ENCODE measurements at places on chromosomes 4 and X. TPM values are rescaled to one million over a fixed set of nuclear protein-coding genes. Genes with fewer than 3 reads are reported as not detected.

Gene TMEM187
- 10.3 TPM for total RNA-seq

DNA sequence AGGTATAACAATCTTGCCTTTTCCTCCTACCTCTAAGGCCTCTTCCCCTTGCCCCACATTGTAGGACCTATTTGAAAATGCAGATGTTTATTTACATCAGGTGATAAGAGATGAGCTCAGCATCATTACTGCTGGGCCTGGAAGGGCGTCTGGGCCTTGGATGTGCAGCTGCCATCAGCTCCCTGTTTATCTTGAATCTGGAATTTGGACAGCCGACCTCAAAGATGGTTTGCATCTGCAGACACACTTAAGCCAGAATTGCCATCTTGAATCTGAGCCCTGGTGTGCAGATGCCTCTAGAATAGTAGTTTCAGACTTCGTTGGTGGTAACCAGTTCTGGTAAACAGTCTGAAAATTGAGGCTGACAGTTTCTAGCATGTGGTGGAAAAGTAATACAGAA is 59.0 kb downstream of the FAM193A start:
- no peak for DNase-seq

Gene PHOX2B
- total RNA-seq, result not detected

Gene GABRG1
- total RNA-seq, result 1.4 TPM

DNA sequence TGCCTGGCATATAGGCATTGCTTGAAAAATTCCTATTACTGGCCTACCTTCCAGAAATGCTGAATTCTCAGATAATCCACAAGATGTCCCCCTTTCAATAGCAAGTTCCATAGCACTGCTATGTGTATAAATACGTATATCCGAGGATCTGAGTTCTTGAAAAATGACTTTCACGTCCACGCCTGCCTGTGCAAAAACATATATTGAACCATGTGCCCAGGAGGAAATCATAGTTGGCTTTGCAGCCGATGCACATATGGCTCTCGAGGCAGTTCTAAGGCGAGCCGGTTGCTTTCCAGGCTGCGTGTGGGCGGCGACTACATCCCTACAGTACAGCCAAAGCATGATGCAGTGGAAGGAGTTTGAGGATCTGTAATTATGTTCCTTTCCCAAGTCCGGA is 55.4 kb upstream of the ESX1 start:
- no peak for DNase-seq

Gene ARMCX4
- 34.1 TPM for total RNA-seq

DNA sequence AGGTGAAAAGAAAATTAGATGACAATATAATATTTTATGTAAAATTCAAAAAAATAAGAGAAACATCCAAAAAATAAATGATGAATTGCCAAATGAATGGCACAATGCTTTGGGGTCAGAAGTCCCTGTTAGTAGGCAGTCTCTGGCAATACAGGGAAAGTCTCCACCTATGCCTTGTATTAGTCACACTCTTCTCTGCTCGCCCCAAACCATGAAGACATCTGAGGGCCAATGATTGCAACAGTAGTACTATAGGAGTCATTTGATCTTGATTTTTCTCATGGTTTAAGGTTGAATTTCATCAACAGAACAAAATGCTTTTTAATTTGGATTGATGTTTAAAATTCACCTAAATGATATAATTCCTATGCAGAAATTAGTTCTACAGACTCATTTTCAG is 3.9 kb upstream of the PRSS12 start:
- DNase-seq, result no peak

DNA sequence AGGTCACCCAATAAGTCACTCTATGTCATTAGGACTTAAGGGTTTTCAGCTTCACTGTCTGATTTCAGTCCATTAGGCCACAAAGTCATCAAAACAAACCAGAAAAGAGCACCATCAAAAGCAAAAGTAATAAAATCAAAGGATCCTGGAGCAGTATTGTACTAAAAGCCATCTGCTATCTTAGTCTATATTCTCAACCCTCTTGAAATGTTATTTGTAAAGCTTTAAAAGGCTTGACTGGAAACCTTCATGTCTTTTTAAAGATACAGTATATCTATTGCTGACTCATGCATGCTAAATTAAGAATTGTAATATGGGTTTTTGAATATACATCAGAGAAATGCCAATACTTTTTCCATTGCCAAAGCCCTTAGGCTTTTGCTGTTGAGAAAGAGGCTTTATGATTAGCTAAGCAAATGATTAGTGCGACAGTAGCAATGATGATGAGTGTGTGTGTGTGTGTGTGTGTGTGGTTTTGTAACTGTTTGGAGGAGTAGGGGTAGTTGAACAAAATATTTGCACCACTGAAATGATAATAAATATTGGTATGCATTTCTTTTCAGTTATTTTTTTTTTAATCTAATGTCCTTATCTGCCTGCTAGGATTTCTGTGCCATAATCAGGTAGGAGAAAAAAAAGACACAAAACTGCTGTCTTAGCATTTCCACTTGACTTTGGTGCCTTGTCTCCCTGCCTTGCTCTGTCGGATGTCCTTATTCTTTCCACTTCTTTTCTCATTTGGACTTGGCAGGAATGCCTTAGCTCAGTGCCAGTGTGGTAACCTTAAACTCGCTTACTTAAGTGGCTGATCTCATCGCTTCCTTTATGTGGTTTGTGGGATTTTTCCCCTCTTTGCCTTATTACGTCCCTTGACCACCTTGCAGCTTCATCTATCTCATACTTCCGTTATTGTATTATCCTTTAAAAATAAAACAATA is 119.7 kb downstream of the PCDH7 start:
- no peak for DNase-seq

Gene TBX22
- not detected for total RNA-seq

- no peak for DNase-seq
Observed at GRCh38 chrX:39507617-39508299, 590.0 kb downstream of the BCOR start.

DNA sequence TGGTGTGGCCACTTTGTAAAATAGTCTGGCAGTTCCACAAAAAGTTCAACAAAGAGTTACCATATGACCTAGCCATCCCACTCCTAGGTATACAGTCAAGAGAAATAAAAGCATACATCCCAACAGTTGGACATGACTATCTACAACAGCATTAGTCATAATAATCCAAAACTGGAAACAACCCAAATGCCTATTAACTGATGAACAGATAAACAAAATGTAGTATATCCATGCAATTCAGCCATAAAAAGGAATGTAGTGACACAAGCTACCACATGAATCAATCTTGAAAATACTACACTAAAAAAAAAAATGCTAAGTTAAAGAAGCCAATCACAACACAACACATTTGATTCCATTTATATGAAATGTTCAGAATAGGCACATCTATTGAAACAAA is 16.1 kb downstream of the MED14 start:
- no peak for DNase-seq

GRCh38 chr4:158422546-158422945 is 99.1 kb upstream of the RXFP1 start:
- DNase-seq, result no peak

DNA sequence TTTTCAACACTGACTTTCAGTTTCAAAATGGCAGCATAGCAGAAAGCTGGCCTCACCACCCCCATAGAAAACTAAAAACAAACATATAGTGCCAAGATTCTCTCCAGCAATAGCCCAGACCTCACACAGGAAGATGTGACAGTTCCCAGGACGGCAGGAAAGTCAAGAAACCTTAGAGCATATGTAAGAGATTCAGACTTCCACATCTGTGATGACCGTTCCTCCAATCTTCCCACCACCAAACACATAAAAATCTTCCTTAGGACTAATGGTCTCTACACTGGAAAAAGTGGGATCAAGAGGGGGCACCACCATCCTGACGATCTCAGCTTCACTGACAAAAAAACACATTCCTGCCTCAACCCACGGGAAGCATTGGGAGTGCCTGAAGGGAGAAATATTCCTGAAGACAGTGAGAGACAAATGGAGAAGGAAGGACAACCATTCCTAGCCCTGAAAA is 134.1 kb upstream of the CPXCR1 start:
- no peak for DNase-seq

Gene FAM9B
- total RNA-seq, result not detected

DNA sequence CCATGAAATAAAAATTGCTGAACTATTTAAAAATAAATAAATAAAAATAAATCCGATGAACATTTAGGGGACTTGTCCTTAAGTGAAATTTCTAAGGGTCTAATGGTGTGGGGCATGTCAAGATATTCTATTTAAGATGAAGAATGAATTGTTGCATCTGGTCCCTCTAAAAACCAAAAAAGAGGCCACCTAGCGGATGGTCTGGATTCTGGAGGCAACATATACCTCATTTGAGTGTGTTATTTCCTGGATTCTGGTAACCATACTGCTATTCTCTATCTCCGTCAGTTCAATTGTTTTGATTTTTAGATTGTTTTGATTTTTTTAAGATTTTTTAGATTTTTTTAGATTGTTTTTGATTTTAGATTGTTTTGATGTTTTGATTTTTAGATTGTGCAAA is 28.3 kb downstream of the AGTR2 start:
- no peak for DNase-seq

Gene SLC38A5
- total RNA-seq, result 9.7 TPM

Gene BCORL1
- 25.1 TPM for total RNA-seq

DNA sequence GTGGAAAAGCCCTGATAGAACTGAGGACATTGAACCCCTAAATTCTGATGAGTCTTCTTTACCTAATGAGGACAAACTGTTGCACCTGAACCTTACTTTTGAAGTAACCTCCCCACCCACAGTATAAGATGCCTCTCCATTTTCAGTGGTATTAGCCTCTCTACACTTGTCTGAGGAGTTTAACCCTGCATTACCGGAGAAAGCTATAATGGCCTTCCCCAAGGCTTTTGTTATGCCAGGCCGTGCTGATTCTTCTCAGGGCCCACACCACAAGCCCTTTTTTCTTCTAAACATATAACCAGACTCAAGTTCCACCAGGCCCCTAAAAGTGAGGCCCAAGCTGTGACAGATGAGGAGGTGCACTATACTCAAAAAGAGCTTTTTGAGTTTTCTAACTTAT is 345.8 kb upstream of the GRID2 start:
- DNase-seq, result no peak

Gene BEND2
- not detected for total RNA-seq

DNA sequence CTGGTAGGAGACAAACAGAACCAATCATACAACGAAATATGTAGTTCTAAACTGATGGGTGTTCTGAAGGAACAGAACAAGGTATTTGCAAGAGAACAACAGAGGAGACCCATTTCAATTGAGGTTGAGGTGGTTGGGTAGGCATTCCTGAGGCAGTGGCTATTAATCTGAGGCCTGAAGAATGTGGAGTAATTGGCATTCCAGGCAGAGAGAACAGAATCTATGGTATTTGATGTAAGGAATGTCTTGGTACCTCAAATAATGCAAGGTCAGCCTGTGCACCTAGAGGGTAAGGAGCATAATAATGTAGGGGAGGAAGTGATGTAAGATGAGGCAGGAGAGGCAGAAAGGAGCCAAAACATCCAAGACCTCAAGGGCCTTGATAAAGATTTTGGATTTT is 109.5 kb upstream of the TEX13C start:
- DNase-seq, result no peak

- DNase-seq, result no peak
Observed at GRCh38 chr4:145679991-145680455, at the start of gene C4orf51. Gene C4orf51 (plus strand): TSS chr4:145680146. CDS start chr4:145680204, 58 bp downstream.

GRCh38 chr4:118417325-118417724 is 64.5 kb upstream of the PRSS12 start:
- DNase-seq, result no peak

DNA sequence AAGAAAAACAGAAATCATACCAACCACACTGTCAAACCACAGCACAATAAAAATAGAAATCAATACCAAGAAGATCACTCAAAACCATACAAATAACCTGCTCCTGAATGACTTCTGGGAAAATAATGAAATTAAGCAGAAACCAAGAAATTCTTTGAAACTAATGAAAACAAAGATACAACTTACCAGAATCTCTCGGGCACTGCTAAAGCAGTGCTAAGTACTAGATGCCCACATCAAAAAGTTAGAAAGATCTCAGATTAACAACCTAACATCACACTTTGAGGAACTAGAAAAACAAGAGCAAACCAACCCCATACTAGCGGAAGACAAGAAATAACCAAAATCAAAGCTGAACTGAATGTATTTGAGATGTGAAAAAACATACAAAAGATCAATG is 33.2 kb downstream of the AWAT2 start:
- DNase-seq, result no peak

- DNase-seq, result no peak
Observed at GRCh38 chrX:146615628-146616348, 193.8 kb upstream of the CXorf51B start.

DNA sequence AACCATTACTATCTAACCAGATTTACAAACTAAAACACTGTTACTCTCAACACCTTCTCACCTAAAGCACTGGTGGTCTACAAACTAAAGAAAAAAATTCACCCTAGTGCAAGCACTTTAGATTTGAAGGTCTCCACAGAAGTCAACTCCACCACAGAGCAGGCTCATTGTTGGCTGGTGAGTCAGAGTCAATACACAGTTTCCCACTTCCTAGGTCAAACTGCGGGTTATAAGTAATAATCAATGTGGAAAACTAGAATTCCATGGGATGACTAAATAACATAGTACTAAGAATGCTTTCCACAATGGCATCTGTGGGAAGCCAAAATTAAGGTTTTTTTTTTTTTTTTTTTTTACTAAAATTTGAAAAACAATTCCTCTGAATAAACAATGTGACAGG is 191.8 kb downstream of the PDGFC start:
- DNase-seq, result no peak

Gene HOPX
- 1.5 TPM for total RNA-seq
